Small intestine (tissue), 16 donors: ENCODE measurements at places on chromosomes 5 and 9.
A peak's percentile ranks its signal among the peaks of the same experiment; 100 is the strongest.

DNA sequence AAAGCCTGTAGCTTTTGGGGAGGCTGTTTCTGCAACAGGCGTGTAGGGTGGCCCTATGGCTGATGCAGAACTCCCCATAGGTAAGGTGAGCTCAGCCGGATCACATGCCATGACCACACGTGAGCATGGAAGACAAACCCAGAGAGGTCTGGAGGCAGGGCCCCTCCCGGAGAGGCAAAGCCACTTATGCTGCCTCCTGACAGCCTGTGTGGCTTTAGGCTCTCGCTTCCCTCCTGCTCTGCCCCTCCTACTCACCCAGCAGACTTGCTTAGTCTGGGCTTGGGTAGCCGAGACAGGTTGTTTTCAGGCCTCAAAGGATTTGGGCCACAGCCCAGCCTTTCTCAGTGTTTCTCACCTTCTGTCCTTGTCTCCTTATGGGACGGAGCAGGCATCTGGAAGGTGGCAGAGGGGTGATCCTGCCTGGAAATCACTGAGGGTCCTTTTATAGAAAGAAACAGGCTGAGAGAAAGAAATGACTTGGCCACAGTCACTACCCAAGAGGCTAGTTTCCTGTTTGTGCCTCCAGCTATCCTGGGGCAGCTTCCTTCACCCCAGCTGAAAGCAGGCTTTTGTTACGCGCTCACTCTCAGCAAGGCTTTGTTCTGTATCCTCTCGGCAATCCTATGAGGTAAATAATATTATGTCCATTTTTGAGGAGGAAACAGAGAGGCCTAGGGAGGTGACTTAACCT is 89.9 kb downstream of the DAB2IP start:
- DNase-seq: peak; percentile 39

GRCh38 chr9:136685790-136686533 is 1.3 kb downstream of the AGPAT2 start:
- no peak for DNase-seq

DNA sequence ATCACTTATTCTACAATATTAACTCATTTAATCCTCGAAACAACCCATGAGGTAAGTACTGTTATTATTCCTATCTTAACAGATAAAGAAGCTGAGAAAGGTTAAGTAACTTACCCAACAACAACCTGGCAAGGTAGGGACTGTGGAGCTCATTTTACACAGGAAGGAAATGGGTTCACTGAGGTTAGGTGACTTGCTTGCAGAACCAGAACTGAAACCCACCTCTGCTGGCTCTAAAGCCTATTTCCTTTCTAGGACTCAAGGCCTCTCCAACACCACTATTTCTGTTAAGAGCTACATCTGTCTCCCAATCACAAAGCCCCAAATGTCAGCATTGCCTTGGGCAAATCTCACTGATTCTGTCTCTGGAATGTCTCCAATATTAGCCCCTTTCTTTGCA is 38.9 kb upstream of the IFNK start:
- DNase-seq: no peak

GRCh38 chr9:68619072-68619471 is 78.4 kb upstream of the TMEM252 start:
- no peak for DNase-seq

DNA sequence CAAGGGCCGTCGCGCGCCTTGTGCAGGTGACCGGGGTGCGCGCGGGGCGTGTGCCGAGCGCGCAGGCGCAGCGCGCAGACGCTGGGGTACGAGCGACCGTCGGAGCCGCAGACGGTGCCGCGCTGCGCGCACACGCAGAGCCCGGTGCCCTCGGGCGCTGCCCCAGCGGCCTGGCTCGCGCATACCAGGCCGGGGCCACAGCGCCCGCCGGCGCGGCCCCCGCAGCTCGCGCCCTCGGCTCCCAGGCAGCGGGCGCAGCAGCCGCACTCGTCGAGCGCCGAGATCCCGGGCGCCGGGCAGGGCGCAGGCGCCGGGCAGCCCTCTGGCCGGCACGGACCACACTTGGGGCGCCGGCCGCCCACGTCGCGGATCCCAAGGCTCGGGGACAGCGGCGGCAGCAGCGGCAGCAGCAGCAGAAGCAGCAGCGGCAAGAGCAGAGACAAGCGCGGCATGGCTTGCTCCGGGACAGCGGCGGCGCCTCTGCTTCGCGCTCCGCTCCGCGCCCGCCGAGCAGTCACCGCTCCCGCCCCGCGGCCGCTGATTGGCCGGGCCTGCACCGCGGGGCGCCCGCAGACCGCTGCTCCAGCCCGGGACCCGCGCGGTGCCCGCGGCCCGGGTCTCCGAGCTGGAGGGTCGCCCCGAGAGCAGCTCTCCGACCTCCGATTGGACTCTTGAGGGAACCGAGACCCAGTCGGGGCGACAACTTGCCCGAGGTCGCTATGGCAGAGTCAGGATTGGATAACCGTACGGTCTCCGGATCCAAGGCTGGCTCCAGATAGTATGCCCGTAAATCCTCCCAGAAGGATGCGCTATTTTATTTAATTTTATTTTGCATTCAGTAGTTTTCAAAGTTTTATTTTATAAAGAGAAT is at the start of gene IGFBPL1:
Gene IGFBPL1 (minus strand): TSS at position 482 of the 871 bp plus-strand sequence. CDS start 30 bp downstream, at position 452.
- no peak for DNase-seq

GRCh38 chr5:146048994-146049703 is 56.2 kb downstream of the PLAC8L1 start:
- peak; percentile 81 for DNase-seq

- DNase-seq: no peak
Measured at GRCh38 chr9:1878811-1879210, 136.3 kb upstream of the SMARCA2 start.

DNA sequence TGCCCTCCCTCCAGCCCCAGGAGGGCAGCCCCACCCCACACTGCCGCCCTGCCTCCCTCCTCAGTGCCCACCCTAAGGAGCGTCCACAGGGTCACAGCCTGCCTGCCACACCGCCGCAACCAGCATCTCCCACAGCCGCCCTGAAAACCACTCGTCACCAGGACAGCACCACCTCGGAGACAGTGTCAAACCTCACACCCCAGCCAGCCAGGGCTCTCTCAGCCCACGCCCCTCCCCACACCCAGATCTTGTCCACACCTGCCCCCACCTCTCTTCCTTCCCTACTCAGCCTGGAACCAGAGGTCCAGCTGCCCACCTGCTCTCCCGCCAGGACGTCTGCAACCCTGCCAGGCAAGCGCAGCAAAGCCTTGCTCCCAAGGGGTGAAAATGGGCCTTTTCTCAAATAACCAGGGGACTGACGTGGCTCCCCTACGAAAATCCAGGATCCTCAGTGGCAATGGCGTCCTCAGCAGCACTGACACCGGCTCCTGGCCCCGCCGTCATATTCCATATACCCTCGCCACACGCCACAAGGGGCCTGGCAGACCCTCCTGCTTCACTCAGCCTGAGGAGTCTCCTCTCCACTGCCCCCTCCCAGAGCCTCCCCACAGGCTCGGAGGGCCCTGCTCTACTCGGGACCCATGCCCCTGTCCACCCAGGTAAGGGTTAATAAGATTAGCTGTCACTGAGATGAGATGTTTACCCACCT is 71.0 kb upstream of the ADAMTS2 start:
- DNase-seq: no peak

- DNase-seq: no peak
Measured at GRCh38 chr9:104854613-104855012, 73.3 kb downstream of the ABCA1 start.

GRCh38 chr5:134526483-134527155 is 1.1 kb downstream of the JADE2 start:
- DNase-seq: peak; percentile 89

GRCh38 chr5:168070761-168071160 is 220.7 kb upstream of the WWC1 start:
- DNase-seq: no peak

DNA sequence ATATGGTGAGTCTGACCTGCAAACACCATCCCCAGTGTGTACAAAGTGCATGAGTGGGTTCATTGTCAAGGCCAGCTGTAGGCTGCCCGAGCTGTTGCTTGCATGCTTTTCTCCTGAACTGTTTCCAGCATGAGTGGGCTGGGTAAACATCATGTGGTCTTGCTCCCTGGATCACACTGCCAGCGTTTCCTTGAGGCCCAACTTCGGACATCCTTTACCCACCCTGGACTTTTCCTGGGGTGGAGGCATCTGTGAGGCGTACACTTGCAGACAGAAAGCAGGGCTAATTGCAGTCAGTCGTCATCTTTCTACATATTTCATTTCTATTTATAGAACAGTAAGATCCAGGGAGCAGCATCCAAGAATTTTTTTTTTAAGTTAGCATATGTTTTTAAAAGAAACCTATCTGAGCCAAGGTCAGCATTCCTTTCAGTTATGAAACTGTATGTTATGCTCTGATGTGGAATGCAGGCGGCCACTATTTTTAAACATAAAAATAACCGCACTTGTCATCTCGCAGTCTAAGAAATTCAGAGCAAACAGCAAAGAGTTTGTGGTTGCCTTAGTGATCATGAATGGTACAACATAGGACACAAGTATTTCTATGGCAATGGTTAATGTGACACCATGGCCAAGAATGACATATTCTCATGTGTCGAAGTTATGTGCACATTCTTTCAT is 106.5 kb upstream of the DMRT1 start:
- DNase-seq: no peak

- no peak for DNase-seq
Measured at GRCh38 chr9:80931163-80931562, 758.2 kb downstream of the TLE1 start.

GRCh38 chr9:136943291-136944211 is 987 bp downstream of the FBXW5 start:
- peak; percentile 30 for DNase-seq

- no peak for DNase-seq
Measured at GRCh38 chr5:180305481-180305880, 13.6 kb upstream of the MAPK9 start.

DNA sequence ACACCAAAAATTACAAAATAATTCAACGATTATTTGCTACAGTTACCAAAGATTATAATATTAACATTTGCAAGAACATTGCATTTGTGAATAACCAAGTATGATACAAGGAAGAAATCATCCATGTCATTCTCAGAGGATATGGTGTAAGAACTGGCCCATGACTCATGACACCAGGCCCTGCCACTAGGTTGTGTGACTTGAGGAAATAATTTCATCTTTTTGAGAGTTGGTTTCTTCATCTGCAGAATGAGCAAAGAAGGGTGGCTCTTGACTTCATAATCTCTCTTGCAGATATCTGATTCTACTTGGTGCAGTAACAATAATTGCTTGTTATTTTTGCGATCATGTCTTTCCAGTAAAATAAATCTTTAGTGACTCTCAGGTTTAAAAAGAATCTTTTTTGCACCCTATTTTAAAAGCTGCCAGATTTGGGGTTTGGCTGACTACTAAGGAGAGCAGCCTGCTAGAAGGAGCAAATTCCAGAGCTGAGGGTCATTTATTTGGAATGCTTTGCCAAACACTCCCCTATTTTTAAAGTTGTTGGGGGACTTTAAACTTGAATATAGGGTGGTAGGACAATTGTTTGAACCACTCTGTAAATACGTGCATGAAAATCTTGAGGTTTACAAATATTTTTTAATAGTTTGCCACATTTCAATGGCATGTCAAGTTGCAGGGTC is 23.5 kb downstream of the ITGA1 start:
- DNase-seq: no peak

- no peak for DNase-seq
Measured at GRCh38 chr9:113153599-113153998, 2.8 kb downstream of the SLC31A2 start.

- peak; percentile 80 for DNase-seq
Measured at GRCh38 chr9:16828340-16829281, 41.9 kb downstream of the BNC2 start.

DNA sequence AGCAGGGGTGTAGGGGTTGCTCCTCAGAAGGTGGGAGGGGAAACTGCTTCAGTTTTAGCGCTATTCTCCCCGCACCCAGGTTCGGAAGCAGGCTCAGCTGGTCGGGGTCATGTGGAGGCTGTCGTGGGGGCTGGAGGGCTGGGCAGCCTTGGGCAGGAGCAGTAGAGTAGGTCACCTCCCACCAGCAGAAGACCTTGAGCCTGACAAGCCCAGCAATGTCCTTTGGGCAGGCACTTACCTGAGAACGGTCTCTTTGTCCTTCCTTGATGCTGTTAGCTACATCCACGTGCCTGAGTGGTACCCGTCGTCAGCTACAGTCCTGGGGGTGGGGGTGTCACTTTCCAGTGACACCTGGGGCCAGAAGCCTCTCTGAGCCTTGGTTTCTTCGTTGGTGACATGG is 20.3 kb downstream of the ENHO start:
- no peak for DNase-seq

GRCh38 chr9:89489548-89490530 is 8.1 kb downstream of the SEMA4D start:
- no peak for DNase-seq

DNA sequence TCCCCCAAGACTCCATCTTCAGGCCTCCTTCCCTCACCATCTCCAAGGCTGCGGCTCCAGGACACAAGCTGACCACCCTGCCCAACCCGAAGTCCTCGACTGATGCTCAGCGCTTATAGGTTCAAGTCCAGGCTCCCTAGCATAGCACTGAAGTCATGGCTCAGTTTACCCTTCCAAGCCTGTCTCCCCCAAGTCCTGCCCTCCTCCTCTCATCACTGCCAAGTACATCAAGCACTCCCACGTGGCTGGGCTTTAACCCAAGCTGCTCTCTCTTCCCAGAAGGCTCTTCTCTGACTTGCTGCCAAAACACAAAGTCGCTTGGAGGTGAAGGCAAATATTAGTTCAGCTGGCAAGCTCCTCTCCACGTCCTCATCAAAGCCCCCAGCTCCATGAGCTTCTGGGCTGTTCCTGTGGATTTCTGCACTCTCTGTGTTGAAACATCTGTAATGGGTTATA is 22.1 kb upstream of the MARCHF6 start:
- DNase-seq: peak; percentile 24

DNA sequence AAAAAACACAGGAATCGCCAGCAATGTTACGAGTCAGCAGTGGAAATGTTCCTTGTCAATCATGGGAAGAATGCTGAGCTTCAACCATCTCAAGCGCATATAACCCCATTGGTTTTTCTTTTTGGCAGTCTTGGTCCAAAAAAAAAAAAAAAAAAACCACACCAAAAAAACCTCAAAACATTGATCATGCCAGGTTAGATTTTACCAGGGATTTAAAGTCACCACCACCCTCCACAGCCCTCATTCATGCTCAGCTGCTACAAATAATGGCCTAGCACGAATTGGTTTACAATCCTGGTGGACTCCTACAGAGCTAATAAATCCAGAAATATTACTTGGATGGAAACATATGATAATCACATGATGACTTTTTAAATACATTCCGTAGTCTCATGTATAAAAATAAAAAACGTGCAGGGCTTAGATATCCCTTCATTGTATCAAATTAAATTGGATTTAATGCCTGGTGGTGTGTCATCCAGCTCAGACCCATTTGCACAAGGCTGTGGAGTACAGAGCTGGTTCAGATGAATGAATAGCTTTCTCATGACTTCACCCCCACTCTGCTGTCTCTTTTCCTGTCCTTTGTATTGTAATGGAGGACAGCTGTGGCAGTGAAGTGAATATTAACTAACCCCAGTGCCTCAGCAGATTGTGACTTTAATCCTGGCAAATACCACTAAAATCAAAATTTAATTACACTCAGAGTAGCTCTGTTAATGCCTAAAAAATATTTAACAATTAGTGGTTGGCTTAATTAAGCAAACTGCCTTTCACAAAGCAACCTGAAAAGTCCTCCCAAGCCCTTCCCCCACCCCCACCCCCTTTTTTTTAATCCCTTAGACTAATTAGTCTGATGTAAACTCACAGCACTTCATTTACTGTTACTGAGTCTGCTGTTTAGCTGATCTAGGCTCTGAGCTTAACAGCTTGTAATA is 626.5 kb upstream of the ZNF608 start:
- DNase-seq: no peak
